ENCODE measurements at places on chromosomes 11 and 22.

GRCh38 chr22:26610996-26611395 lies 6.8 kb downstream of the CRYBB1 start:
- no peak for DNase-seq

DNA sequence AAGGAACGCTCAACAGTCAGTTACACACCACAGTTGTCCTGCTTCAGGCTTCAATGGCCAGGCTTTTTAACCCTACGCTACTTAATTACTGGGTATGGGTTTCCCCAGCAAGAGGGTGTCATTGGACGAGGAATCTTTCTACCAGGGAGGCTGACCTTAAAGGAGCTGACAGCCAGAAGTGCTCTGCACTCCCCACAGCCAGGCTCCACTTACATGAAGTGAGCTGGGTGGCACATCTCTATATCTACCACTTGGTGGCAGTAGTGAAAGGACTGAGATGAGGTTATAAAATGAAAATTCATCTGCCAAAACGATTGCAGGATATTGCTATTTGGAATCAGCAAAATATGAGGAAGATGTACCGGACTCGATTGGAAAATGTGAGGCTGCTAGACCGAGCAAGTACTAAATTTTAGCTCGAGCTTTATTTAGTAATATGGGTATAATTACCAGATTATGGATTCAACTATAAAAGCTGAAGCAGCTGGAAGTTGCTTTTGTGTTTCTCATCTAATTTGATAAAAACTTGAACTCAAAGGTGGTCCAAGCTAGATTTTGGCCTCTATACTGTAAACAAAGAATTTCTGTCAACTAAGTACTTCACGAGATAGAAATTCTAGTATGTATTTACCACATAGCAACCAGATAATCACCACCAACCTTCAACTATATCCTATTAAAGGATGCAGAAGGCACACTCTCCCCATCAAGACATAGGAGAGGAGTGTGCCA lies 53.9 kb upstream of the CEP126 start:
- peak; percentile 6 for DNase-seq

DNA sequence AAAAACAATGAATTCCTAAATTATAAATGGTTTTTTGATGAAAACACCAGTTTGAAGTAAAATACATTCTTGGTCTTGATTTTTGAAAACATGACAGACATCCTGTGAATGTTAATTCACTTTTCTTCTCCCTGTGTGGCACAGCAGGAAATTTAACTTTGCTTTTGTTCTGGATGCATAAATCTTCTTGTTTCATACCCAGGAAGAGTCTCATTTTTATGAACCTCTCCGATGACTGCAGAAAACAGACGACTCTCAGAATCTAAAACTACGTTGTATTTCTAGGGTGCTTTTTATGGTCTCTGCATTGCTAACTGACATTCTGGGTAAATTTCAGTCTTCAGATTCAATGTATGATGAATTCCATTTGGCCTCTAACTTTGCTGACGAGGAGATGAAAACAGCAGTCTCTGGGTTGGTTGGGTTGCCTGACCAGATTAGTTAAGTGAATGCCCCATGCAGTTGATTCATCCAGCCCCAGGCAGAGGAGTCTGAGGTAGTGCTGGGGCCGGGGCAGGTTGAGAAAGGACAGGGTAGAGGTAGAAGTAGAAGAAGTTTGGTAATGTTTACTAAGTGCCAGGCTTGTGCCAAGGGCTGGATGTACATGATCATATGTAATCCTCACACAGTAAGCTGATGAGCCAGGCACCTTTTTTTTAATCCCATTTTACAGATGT lies 20.1 kb downstream of the TCP11L1 start:
- no peak for DNase-seq

GRCh38 chr11:46256540-46257001 lies 20.9 kb upstream of the CREB3L1 start:
- no peak for DNase-seq

- no peak for DNase-seq
These were observed 73.2 kb upstream of the TIMP3 start for GRCh38 chr22:32728291-32728690.

DNA sequence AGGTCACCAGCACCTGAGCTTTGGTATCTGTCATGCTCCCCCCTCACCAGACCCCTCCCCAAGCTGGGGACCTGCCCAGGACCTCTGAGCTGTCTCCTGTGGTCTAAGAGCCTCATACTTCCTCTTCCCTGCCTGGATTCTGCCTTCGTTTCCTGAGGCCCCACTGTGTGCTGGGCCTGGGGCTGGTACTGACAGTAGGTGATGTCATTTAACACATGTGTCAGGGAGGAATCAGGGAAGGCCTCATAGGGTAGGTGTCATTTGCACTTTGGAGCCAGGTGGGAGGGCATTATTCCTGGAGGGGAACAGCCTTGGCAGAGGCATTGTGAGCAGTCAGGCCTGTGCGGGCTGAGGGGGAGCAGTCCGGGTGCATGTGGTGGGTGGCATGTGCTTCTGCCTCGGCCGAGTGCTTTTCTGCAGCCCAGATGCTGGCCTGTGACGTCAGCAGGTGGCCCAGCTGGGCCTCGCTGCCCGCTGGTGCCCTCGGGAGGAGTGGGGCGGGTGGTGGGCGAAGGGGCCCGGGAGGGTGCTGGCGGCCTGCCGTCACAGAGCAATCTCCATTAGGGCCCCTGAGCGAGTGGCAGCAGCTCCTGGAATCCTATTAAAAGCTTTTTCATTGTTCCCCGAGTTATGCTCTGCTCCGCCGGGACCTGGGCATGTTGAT lies 9.1 kb downstream of the FLRT1 start:
- no peak for DNase-seq

DNA sequence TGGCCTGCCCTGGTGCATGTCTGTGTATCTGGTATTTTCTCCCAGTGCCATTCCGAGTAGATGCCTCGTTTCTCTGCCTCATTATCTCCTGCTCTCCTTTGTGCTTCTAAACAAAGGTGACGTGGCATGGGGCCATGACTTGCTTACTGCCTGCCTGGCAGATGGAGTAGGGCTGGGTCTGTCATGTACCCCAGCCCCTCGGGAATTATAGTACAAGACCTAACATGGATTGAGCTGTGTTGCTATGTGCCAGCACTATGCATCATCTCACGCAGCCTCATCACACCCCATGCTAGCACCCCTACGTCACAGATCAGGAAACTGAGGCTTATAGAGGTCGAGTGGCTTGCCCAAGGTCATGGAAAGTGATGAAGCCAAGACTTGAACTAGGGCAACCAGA lies 88.1 kb downstream of the GALNT18 start:
- DNase-seq = no peak

- no peak for DNase-seq
These were observed 150.8 kb upstream of the TIMP3 start for GRCh38 chr22:32650553-32651345.

DNA sequence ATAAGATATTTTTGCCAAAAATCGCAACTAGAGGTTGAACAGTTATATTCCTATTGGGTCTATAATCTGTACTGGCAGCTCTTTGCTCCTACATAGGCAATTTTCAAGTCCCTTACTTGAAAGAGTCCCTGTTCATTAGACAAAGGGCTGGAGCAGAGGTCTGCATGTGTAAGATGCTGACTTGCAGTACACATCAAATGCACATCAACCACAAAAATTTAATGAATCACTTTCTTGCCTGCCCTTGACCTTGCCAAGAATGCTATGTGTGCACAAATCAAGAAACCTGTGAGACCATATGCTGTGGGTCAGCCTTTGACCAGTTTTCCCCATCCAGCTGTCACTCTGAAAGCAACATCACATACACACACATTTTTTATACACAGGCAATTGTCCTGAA lies 661.5 kb downstream of the LRRC4C start:
- no peak for DNase-seq

DNA sequence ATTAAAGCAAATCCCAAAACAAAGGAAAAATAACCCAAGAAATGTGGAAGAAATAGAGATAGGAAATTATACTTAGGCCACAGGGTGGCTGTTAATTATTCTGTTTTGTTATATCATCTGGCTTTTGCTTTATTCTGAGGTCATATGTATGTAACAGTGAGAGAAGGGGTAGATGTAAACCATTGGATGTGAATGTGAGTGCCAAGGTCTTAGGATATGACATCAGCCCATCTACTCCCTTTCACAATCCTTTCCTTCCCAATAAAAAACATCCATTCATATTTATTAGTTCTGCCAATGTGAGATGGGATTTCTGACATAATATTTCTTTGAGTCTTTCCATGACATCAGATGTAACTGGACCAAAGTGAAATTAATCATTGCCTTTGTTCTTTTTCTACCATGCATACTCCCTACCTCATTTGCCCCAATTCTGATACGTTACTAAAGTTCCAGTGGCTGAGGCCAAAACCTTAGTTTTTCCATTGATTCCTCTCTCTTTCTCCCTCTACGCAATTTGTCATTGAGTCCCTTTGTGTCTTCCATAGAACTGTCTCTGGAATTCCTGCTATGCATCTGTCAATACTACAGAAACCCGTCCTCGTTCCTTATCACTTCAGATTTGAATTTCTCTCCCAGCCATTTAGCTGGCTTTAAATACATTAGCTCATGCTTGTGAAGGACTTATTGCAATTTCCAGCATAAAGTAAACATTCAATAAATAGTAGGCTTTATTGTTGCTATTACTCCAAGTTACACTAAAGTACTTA lies 170.3 kb downstream of the ARHGAP42 start:
- no peak for DNase-seq
